ENCODE measurements at places on chromosomes 7 and 10. TPM values are rescaled to one million over a fixed set of nuclear protein-coding genes. Genes with fewer than 3 reads are reported as not detected.

POT1 gene
- total RNA-seq, result 27.6 TPM

UTF1 gene
- not detected for total RNA-seq

FAM149B1 gene
- total RNA-seq, result 18.8 TPM

SNCG gene
- total RNA-seq, result 0.68 TPM

CTTNBP2 gene
- not detected for total RNA-seq

GNGT1 gene
- total RNA-seq, result not detected

AKR1C3 gene
- 11.6 TPM for total RNA-seq

NUTM2E gene
- total RNA-seq, result 0.20 TPM

SCART1 gene
- 2.5 TPM for total RNA-seq

STEAP1B gene
- 1.3 TPM for total RNA-seq

ADIRF gene
- total RNA-seq, result not detected

PNLIP gene
- total RNA-seq, result not detected

MYL10 gene
- not detected for total RNA-seq

FFAR4 gene
- not detected for total RNA-seq

ZCWPW1 gene
- total RNA-seq, result 3.6 TPM

C10orf90 gene
- not detected for total RNA-seq

ACADSB gene
- 20.5 TPM for total RNA-seq

NT5C3A gene
- 50.5 TPM for total RNA-seq

ZNF804B gene
- total RNA-seq, result not detected

SFTPD gene
- not detected for total RNA-seq

INMT gene
- total RNA-seq, result 1.4 TPM

LRIT1 gene
- not detected for total RNA-seq

KNDC1 gene
- total RNA-seq, result 0.26 TPM

GIGYF1 gene
- total RNA-seq, result 54.3 TPM

SLC29A4 gene
- 0.51 TPM for total RNA-seq

THSD7A gene
- not detected for total RNA-seq

EBLN1 gene
- not detected for total RNA-seq

HOXA3 gene
- not detected for total RNA-seq

CLRN3 gene
- total RNA-seq, result not detected

CNTNAP2 gene
- not detected for total RNA-seq

EVX1 gene
- not detected for total RNA-seq

CD36 gene
- total RNA-seq, result not detected

PAPOLB gene
- not detected for total RNA-seq

KIAA1217 gene
- total RNA-seq, result 0.05 TPM

BLNK gene
- total RNA-seq, result not detected

RADIL gene
- total RNA-seq, result 0.53 TPM

CARD11 gene
- total RNA-seq, result 133 TPM

HMX3 gene
- total RNA-seq, result not detected

ACBD7 gene
- 4.4 TPM for total RNA-seq

TRPV6 gene
- total RNA-seq, result not detected

PRKRIP1 gene
- 28.5 TPM for total RNA-seq

SPACDR gene
- 2.3 TPM for total RNA-seq

CCDC126 gene
- total RNA-seq, result 6.9 TPM

CALN1 gene
- not detected for total RNA-seq

SPDYE2B gene
- not detected for total RNA-seq

CACNA2D1 gene
- total RNA-seq, result not detected

EMX2 gene
- total RNA-seq, result not detected

HOXA11 gene
- not detected for total RNA-seq

SLC26A5 gene
- total RNA-seq, result not detected

TDRD1 gene
- 0.55 TPM for total RNA-seq

C7orf25 gene
- 3.4 TPM for total RNA-seq

All from activated naive CD4-positive, alpha-beta T cell treated with anti-CD3 and anti-CD28 coated beads, Interleukin-2, amount 10 ng/mL, durations not matched to agents 5 hours and 36 hours (primary cell).